NB4 (cell line): ENCODE measurements at places on chromosomes 6 and 20.

GRCh38 chr6:25750906-25751305, 3.6 kb upstream of the SLC17A4 start:
- DNase-seq: no peak

DNA sequence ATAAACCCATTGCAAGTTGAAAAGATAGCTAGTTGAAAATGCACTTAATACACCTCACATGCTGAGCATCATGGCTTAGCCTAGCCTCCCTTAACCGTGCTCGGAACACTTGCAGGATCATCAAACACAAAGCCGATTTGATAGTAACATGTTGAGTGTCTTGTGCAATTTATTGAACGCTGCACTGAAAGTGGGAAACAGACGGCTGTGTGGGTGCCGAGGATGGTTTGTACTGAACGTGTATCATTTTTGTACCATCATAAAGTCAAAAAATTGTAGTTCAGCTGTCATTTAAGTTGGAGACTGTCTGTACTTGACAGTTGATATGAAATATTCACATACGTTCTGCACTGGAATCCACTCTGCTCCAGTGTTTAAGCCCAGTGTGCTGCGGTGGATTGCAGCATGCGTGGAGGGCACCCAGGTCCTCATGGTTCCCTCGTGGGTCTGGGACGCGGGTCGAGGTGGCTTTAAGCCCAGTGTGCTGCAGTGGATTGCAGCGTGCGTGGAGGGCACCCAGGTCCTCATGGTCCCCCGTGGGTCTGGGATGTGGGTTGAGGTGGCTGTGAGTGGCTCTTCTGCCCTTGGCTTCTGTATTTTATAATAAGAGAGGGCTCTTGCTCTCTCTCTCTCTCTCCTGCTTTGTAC, 77.0 kb downstream of the CDH4 start:
- DNase-seq: peak; percentile 29

GRCh38 chr6:164753517-164753916, 555.9 kb downstream of the C6orf118 start:
- no peak for DNase-seq

- no peak for DNase-seq
Observed at GRCh38 chr6:170166511-170167122, 124.3 kb downstream of the DLL1 start.

GRCh38 chr6:112029045-112029822, 24.7 kb upstream of the CCN6 start:
- peak; percentile 81 for DNase-seq

DNA sequence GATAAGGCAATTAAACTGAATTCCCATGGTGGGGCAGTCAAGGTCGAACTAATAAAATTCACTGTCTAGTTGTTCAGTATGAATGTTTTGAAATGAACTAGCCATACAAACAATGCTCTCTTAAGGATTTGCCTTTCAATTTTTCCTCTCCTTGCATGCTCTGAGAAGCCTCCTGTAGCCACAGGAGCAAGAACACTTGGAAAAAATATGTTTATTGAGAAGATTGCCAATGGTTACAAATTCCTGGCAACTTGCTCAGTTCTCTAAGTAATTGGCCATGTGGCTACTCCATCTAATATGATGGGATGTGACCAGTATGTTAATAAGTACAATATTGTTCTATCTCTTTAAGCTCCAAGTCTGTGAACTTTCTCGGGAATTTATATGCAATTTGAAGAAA, 49.4 kb downstream of the FUT9 start:
- no peak for DNase-seq
